ENCODE measurements at places on chromosomes 6 and 20.

- DNase-seq, result no peak
These were observed 98.5 kb downstream of the HIVEP2 start for GRCh38 chr6:142846459-142846831.

- DNase-seq, result no peak
These were observed 401.6 kb upstream of the RUNX2 start for GRCh38 chr6:44926556-44926955.

GRCh38 chr20:19129306-19129705 lies 83.1 kb upstream of the SLC24A3 start:
- no peak for DNase-seq

GRCh38 chr6:39816747-39817146 lies 24.6 kb downstream of the DAAM2 start:
- no peak for DNase-seq

GRCh38 chr6:40743690-40744446 lies 156.7 kb upstream of the LRFN2 start:
- no peak for DNase-seq

DNA sequence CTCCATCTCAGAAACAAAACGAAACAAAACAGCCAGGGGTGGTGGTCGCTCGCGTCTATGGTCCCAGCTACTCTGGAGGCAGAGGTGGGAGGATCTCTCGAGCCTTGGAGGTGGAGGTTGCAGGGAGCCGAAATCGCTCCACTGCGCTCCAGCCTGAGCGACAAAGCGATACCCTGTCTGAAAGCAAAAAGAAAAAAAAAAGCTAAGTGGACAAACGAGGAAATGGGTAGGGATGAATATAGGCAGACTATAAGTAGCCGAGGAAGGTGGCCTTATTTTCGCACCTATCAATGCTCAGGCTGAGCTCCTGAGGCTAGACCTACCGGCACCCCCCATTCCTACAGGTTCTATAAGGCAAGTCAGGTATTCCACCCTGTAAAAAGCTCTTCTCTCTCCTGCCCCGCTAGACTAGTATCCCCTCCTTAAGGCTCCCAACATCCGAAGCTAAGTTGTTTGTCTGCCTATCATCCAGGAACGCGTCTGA lies 650 bp upstream of the CASP8AP2 start:
- DNase-seq, result no peak

DNA sequence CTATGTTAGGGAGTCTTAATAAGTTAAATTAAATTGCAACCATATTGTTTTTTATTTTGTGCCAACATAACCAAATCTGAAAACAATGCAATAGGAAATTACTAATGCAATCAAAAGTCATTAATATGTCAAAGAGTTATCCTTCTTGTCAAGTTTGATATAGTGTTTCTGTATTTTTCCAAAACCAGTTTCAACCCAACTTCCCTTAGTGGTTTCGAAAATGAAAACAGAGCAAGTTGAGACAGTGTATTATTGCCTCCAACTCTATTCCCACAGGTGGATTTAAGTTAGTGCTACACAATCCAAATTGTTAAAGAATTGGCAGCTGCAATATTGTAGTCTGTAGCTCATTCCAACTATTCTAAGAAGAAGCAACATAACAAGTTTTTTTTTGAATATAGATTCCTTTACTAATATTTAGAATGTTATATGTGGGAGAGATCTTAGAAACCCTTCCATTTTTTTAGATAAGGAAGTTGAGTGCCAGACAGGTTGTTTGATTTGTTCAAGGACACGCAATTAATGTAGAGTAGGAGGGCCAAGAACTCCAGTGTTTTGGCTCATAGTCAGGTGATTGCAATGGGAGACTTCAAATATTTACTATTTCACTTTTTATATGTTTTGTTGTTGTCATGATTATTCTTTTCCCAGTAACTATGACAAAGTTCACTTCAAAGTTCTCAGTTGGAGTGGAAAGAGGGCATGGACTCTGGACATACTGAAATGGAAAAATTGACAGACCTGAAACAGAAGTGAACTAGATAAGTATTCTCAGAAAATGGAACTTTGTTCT lies 282.4 kb upstream of the HSF2 start:
- no peak for DNase-seq

GRCh38 chr6:72950114-72950860 lies 275.0 kb downstream of the KHDC1L start:
- DNase-seq, result no peak

GRCh38 chr6:170062915-170063241 lies 228.0 kb downstream of the DLL1 start:
- DNase-seq, result no peak

- no peak for DNase-seq
These were observed 21.8 kb upstream of the PCMTD2 start for GRCh38 chr20:64233725-64234124.

GRCh38 chr20:20251836-20252235 lies 116.1 kb upstream of the INSM1 start:
- DNase-seq, result no peak

GRCh38 chr20:57469418-57470211 lies 55.3 kb downstream of the CTCFL start:
- no peak for DNase-seq

DNA sequence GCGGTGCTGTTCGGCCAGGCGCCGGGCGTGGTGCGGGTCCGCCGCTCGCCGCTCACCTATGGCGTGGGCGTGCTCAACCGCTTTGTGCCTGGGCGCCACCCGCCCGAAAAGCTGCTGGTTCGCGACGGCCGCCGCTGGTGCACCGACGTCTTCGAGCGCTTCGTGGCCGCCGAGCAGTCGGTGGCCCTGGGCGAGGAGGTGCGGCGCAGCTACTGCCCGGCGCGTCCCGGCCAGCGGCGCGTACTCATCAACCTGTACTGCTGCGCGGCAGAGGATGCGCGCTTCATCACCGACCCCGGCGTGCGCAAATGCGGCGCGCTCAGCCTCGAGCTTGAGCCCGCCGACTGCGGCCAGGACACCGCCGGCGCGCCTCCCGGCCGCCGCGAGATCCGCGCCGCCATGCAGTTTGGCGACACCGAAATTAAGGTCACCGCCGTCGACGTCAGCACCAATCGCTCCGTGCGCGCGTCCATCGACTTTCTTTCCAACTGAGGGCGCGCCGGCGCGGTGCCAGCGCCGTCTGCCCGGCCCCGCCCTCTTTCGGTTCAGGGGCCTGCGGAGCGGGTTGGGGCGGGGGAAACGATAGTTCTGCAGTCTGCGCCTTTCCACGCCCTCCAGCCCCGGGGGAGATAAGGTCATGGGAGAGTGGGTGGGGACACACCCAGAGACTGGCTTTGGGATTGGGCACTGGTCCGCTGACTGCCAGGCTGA lies 15.7 kb downstream of the ADISSP start:
- no peak for DNase-seq

- DNase-seq, result no peak
These were observed 142.5 kb upstream of the HDDC2 start for GRCh38 chr6:125444006-125444923.

- DNase-seq, result no peak
These were observed 95.8 kb downstream of the TMEM242 start for GRCh38 chr6:157227202-157228166.

DNA sequence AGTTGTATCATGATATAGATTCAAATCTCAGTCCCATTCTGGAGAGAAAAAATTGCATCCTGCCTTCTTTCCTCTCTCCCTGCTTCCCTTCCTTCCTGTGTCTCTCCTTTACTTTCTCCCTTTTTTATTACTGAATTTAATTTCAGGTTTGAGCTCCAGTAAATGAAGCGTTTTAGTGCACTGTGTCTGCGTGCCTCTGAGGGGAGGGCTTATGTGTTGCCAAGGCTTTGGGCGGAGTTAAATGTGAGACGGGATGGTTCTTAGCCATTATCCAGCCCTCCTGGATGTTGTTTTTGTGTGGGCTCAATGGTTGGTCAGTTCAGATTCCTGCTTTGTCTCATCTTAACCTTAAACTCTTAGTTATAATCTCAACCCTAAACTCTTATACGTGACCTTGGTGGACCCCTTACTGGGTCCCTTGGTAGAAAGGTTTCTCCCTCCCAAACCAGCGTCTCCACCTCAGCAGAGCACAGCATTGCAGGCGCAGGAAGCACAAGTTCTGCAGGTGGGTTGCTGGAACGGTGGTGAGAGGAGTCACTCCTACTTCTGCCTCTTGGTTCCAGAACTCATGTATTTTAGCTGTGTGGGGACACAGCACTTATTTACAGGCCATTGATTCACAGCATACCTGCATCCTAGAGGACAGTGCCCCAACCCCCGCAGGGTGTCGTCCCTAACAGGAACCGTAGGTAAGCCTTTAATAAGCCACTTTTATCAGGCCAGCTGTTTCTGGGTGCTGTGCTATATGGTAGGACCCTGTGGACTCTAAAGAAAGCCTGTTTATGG lies 68.5 kb downstream of the DNAH8 start:
- no peak for DNase-seq

DNA sequence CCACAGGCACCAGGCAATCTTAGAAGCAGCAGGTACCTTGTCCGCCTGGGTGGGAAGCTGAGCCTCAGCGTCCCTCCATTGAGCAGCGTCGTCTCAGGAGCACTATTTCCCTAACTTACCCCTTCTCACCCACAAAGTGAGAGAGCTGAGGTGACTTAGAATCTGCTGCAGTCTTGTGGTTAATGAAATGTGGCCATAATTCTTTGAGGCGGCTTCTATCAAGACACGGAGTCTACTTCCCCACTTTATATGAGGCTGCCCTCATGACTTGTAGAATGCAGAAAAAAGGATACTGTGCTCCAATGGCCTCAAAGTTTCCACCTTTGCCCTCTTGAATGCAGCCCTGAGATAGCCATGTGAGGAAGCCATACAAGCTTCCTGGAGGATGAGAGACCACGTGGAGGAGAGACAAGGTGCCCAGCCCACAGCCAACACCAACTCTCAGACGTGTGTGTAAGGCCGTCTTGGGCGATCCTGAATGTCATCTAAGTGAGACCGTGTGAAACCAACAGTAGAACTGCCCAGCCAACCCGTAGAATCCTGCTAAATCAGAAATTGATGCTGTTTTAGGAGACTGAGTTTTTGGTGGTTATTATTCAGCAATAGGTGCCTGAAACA lies 9.1 kb upstream of the TAGAP start:
- DNase-seq, result no peak

DNA sequence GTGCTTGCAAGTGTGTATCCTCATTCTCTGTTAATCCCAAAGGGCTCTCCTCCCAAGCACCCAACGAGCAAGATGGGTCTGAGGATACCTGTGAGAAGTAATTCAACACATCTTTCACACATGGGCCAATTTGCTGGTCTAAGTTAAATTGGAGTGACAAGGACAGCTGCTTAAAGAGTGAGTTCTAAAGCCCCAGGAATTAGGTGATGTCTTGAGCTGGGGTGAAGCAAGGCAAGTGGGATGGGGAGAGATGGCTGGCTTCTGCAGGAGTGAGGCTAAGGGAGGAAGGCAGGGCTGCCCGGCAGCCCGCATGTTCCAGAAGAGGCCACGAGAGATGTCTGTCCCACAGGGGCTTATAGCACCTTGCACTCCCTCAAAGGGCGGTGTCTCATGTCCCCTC lies 288.5 kb downstream of the CDH26 start:
- no peak for DNase-seq

DNA sequence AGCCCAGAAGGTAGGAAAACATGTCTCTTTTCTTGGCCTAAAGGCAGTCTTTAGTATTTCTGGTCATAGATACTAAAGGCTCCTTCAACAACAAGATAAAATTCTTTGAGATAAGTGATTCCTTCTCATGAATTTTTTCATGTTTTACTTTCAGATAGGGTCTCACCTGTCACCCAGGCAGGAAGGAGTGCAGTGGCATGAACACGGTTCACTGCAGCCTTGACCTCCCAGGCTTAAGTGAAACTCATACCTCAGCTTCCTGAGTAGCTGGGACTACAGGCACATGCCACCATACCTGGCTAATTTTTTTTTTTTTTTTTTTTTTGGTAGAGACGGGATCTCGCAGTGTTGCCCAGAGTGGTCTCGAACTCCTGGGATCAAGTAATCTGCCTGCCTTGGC lies 9.1 kb downstream of the PNLDC1 start:
- DNase-seq, result no peak

GRCh38 chr6:41347378-41348050 lies 12.1 kb downstream of the NCR2 start:
- no peak for DNase-seq

DNA sequence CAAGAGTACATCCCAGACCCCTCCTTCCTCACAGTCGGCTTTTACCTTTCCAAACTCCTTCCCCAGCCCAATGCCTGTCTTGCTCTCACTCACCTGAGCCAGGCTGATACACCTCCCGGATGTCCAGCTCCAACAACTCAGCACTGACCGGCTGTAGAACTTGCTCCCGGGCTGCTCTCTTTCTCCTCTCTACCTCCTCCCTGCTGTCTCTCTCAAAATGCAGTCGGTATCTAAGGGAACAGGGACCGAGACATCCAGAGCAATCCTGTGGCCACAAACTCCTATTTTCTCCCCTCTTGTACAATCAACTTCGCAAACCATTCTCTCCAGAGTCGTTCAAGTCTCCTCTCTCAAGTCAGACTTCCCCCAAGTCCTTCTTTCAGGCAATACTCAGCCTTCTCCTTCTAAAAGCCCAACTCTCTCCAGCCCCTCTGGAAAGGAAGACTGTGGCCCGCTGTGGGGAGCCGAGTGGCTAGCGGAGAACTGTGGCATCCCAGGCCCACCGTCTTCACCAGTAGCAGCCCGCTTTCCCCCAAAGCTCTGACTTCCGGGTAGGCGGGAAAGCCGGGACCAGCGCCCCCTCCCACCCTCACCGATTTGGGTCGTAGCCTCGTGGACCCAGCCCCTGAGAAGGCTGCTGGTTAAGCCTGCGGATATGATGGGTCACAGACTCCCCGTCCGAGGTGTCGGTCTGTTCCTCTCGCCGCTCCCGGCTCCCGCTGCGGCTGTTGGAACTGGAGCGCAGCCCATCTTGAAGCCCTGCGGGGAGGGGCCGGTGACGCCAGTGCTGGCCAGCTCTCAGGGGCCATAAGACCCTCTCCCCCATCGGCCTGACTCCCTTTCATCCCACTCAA lies 1.1 kb downstream of the GNL1 start:
- no peak for DNase-seq

GRCh38 chr20:49899541-49900383 lies 15.6 kb downstream of the SPATA2 start:
- DNase-seq, result no peak

DNA sequence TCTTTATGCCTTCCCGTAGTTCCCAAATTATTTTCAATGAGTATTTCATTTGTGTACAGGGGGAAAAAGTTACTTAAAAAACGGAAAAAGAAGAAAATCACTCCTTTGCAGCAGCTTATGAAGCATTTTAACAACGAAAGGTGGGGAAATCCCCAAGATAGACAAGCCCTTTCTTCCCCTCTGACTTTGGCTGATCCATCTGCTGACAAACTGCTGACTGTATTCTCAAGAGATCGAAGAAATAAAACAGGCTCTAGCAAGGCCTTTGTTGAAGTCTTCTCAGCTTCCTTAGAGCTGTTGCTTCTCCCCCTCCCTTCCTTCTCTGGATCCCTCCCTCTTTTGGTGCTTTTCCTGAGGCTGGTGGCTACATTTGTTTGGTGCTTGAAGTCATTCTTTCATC lies 325.2 kb downstream of the NRN1 start:
- DNase-seq, result no peak

GRCh38 chr6:38320358-38320757 lies 319.4 kb downstream of the BTBD9 start:
- DNase-seq, result no peak

GRCh38 chr6:49565261-49565660 lies 14.8 kb downstream of the C6orf141 start:
- DNase-seq, result no peak
